ENCODE measurements at places on chromosomes 6 and 20.

GRCh38 chr20:59121714-59122565 lies 41.7 kb upstream of the ZNF831 start:
- DNase-seq = no peak

DNA sequence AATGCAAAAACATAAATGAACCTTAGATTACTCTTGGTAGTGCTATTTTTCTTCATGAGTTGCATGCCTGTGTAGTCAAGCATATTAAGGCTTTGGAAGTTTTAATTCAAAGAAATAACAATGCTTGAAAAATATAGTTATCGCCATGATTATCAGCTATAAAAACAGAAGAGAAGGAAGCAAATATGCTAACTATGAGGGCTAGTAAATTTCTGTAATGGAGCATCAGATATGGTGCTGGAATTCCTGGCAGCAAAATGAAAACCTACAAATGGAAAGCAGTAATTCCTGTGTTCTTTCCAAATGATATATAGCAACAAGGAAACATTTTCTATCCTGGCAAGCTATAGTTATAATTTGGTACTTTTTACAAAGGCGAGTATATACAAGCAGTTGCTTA lies 29.7 kb downstream of the DOP1A start:
- DNase-seq = no peak

DNA sequence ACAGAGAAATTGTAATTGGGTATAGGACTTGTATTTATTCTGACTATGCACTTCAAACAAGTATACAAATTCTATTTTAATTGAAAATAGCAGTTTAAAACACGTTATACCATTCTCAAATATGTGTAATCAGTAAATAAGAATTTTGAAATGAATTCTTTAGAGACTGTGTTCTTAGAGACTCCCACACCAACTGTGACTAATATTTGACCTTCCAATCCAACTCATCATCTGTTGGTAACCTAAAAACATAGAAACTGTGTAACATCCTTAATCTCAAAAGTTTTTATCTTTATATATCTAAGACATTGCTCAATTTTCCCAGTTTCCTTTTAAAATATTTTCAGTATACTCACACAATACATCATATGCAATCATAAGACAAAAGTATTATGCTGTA lies 83.9 kb downstream of the KHDRBS2 start:
- DNase-seq = no peak

DNA sequence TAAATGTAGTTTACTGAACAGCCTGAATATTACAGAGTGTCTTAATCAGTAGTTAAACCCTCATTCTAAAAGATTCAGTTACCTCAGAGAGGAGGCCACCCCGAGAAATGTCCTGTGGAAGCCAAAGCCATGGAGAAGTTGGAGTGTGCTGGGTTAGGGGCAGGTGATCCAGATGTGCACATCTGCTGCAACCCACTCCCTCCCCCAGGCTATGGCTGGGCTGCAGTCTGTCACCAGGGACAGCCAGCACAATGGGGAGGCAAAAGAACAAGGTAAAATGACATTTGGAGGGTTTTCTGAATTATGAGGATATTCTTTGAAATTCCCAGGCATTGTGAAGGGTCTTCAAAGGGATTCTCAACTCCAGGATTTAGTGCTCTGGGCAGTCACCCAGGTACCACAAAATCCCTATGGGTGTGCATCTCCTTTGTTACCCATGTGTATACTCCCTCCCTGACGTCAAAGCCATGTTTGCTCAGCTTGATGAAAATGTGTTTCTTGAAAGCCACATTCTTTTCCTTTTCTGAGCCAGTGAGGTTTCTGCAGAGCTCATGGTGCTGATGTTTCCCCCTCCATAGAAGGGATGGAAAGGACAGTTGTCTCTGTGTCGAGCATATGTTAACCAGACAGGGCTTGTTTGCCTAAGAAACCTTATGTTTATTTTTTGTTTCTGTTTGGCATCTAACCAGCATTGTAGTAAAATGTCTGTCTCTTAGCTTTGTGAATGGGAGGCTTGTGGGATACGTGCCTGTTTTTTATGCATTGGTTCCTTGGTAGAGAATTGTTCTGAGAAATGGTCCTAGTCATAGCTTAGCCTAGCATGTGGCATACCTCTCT lies 212.3 kb upstream of the TBX18 start:
- no peak for DNase-seq

DNA sequence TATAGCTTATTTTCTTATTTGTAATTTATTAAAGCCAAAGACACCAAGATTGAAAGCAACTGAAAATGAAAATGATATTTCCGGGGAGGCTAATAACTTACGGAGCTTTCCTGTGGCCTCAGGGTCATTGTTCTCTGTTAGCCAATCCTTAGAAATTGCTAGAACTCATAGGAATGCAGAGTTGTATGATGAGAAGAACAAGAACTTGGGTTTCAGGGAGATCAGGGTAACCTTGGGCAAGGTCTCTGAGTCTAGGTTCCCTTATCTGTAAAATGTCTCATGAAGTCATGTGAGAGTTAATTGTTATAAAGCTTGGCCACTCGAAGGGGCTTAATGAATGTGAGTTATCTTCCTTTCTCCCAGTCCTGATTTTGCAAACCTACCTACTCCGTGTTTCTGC lies 20.1 kb upstream of the SERINC3 start:
- DNase-seq = no peak

DNA sequence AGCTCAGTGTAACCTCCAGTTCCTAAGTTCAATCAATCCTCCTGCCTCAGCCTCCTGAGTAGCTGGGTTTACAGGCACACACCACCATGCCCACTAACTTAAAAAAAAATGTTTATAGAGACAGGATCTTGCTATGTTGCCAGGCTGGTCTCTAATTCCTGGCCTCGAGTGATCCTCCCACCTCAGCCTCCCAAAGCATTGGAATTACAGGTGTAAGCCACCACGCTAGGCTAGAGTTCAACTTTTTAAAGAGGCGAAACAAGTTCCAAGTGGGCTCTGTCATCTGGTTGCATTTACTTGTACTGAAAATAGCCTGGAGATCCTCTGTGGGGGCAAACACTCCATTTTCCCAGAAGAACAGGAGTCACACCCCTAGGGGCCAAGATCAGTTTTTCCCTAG lies 100.7 kb upstream of the RIPOR2 start:
- no peak for DNase-seq

DNA sequence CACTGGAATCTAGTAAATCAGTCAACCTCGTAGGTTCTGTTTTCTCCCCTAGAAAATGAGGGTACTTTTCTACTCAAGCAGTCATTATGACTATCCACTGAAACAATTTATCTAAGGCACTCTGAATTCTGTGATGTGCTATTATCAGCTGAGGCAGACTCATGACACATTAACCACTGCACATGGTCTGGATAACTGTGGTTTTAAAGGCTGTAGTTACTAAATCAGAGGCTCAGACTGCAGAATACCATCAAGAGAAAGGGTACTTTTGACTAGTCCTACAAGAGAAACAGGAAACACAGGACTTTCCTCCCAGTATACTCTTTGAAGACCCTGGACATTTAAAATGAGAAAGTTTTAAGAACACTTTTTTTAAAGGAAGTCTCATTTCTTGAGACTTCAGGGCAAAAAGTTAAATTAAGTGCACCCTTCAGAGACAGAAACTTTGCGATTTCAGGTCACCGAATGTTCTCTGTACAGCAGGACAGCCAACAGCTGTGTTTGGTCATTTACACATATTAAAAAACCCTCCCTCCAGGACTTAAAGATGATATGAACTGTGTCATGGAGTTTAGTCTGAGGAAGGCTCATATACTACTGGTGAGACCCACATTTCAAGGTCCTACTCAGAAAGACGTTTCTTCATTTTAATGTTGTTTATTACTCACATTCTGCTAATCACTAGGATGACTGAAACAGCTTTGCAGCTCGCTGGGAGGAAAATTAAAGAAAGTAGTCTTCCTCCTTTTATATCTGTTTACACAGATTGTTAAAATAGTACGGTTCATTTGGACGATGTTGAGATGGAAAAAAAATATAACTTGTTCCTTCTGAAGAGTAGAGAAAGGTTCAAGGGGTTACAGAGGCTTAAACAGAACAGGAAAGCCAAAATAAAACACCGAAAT lies 19.9 kb downstream of the ATXN1 start:
- DNase-seq = no peak

DNA sequence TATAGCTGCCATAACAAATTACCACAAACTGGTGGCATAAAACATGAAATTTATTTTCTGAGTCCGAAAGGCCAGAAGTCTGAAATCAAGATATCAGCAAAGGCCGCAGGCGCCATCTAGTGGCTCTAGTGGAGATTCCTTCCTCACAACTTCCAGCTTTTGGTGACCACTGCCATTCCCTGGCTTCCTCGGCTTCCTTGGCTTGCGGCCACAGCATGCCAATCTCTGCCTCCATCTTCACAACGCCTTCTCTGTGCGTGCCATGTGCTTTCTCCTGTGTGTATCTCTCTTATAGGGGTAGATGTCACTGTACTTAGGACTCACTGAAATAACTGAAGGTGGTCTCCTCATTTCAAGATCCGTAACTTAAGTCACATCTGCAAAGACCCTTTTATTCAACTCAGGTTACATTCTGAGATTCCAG lies 5.4 kb upstream of the PLAGL1 start:
- peak; percentile 43 for DNase-seq

GRCh38 chr6:167214206-167214605 lies 56.4 kb upstream of the GPR31 start:
- no peak for DNase-seq

DNA sequence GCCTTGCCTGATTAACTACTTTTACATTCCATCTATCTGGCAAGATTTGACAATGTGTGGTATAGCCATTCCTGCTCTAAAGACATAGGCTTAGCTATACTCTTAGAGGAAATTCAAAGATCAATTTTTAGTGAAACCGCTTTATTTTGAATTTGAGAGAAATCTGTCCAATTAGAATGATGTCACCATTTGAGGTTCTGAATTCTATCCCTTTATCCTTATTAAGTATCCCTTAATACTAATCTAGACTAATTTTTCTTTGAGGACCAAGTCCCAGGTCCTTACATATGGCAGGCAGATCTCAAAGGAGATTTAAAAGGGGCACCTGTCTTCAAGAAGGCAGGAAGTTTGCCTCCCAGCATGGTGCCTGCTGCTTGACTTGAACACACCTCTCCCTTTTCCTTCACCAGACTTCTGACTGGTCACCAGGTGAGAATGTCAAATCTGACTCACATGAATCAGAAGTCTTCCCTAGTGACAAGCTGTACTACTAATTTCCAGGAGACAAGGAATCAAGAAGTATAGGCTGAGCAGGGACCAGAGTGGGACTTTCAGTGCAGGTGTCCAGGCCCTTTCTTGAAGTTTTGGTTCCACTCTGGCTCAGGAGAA lies 15.0 kb upstream of the MRAP2 start:
- no peak for DNase-seq
